ENCODE measurements at places on chromosomes 6 and 20.

DNA sequence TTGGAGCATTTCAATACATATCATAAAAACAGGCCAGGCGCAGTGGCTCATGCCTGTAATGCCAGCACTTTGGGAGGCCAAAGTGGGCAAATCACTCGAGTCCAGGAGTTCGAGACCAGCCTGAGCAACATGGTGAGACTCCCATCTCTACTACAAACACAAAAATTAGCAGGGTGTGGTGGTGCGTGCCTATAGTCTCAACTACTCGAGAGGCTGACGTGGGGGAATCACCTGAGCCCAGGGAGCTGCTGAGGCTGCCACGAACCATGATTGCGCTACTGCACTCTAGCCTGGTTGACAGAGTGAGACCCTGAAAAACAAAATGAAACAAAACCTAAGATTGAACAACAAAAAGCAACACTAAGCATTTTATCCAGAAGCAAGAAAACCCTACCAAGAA, 47.2 kb downstream of the BACH2 start:
- no peak for DNase-seq

GRCh38 chr20:63267691-63268090, 4.9 kb upstream of the ARFGAP1 start:
- no peak for DNase-seq

DNA sequence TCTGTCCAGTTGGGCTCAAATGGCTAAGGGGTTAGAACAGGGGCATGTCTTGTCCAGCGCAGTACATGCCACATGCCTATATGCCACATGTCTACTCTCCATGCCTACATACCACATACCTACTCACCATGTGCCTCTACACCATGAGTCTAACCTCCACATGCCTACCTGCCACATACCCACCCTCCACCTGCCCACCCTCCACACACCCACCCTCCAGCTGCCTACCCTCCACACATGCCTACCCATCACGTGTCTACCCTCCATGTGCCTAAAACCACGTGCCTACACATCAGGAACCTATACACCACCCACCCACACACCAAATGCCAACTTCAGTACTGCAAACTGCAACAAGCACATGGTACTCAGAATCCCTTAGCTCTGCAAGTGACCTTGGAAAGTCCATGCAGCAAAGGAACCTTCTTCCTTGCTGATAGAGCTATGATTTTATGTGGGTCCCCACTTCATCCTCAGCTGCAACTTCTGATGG, 113.0 kb upstream of the CST7 start:
- no peak for DNase-seq

- DNase-seq: no peak
Measured at GRCh38 chr6:169653691-169654090, 48.1 kb downstream of the WDR27 start.

DNA sequence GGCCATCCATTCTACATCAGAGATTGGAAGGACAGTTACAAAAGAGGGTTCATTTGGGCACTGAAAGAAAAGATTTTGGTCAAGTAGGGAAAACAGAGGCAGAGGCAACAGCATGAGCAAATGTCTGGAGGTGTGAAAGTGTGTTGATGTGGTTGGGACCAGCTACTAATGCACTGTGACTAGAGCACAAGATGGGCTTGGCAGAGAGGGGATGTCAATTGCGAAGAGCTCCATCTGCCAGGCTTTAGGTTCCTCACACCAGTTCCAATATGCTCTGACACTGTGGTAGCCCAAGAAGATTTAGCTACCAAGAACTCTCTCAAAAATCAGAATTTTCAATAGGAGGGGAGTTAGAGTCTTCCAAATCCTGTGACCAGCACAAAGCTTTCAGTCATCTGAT, 42.1 kb downstream of the TRAF3IP2 start:
- DNase-seq: no peak

GRCh38 chr6:159038914-159039884, 5.6 kb downstream of the TAGAP start:
- DNase-seq: no peak

DNA sequence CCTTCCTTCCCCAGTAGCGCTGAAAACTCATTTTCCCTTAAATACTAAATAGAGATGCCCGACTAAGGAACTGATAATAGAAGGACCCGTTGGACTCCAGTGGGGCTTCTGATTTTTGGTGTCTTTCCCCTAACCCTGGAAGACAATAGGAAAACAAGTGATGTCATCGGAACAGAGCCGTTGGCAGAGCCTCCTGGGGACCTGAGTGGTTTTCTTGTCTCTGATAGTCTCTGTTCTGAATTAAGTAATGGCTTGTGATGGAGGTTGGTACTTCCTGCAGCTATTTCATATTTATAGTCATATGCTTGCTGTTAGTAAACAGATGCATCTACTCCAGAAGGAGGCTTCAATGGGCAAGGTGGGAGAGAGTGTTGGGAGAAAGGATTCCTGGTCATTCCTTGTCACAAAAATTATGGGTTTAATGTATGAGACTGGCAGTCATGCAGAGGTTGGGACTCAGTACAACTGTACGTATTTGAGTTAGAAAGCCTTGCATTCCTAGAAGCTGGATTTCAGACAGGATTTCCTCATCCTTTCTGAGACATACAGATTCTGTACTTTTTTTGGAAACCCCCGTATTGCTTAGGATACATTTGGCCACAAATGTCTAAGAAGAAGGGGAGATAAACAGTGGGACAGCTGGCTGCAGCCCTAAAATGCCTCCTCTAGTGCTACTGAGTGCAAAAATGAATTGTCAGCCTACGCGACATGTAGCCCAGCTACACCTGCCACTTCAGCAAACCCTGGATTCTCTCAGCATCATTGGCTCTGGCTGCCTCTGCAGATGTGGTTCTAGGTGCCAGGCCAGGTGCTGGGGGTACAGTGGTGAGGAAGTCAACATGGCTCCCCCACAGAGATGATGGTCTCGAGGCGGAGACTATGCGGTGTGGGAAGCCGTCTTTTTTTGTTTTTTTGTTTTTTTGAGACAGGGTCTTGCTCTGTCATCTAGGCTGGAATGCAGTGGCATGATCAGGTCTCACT, 38.1 kb downstream of the CDS2 start:
- no peak for DNase-seq

DNA sequence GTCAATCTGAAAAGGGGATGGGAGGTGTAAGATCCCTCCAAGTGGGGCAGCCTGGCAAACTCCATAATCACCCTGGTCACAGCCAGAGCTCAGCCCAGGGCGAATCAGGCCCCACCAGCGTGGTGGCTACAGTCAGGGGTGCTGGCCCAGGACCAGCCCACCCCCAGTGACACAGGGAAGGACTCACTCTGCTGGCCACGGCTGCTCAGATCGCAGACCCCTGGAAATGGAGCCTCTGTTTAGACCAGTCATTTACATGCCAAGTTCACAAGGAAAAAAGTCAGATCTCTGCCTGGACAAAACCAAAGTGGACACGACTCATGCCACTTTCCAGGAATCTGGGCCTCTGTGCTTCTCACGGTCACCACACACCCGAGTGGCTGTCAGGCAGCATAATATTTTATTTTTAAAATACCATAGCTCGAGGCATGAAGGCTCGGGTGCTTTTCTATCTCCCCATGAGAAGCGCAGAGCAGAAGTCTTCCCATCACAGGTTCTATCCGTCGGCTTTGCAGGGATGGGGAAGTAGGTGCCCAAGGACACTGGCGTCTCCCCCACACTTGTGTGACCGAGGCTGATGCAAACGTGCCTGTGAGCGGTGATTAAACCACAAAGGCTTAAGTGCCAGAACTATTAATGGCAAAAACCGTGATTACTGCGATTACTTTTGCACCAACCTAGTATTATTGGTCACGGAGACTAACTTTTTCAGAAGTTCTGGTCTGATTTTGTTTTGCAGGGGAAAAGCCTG, 13.0 kb downstream of the PXDC1 start:
- no peak for DNase-seq
